HS-5 (cell line): ENCODE measurements at places on chromosomes 6 and 20.
A peak's percentile ranks its signal among the peaks of the same experiment; 100 is the strongest.

DNA sequence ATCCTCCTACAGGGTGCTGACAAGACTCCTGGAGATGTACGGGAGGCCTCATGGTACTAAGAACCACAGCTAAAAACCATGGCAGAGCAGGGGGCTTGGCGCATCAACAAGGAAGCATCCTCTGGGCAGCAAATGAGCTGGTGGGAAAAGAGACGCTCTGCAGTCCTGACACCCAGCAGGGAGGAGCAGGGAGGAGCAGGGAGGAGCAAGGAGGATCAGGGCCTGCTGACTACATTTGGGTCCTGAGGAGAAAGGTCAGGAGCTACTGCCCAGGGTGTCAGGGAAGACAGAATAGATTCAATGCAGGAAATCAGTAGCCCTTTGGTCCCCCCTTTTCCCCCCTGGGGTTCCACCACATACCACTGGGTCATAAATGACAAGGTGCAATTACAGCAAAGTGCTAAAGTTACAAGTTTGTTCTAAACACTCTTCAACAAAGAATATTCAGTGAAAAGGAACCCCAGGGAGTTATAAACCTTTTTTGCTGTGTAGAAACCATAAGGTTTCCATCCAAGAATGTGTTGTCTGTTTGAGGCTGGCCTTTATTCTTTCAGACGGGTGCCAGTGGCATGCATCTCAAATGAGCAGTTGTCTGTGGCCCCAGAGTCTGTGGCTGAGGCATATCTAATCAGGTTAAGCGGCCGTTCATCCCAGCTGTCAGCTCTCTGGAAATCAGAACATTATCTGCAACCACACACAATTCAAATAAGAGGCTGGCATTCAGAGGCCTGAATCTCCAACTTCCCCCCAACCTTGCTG is 325.0 kb downstream of the CDC5L start:
- no peak for DNase-seq

GRCh38 chr6:17015551-17016381 is 86.1 kb upstream of the STMND1 start:
- DNase-seq = no peak

- DNase-seq = no peak
These were observed 36.4 kb upstream of the MAN1A1 start for GRCh38 chr6:119385994-119386393.

DNA sequence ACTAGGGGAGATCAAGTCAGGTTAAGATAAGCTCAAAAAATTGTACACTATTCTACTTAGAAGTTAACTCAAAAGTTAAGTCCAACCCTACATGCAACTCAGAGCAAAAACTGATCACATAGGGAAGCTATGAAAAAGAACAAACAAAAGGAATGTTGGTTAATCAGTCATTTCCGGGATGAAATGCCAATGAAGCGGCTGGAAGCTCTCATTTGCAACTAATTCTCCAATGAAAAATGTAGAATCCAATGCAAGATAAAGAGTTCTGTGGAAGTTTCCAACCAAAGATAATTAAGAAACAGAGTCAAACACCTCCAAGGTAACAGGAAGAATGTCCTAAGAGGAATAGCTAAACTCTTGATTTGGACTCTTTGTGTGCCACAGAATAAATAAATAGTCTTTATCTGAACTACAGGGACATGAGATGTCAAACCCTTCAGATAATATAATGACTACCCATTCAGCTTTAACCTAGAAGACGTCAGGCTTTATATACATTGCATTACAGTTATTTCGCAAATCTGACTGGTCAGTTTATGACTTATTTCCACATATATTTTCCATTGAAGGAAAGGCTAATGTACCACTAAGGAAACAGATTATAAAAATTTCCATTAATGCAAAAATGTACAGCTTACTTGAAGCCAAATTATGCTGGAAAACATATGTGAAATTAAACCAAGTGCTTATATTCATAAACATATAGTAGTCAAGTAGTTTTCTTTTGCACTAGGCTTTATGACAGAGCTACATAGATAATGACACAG is 48.0 kb upstream of the DST start:
- peak; percentile 80 for DNase-seq

DNA sequence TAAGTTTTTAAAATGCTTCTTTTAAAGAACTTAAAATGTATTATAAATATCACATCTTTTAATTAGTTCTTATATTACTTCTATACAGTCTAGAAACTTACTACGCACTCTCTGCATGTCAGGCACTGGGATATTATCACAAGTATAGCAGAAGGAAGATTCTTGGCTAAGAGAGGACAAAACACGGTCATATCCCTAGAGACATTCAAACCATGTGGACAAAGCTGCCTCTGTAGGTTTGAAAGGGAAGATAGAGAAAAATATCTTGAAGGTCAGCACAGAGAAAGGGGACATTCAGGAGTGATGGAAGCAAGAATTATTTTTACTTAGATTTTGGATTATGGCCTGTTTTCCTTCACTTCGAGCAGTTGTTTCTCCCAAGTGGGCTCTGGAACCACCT is 64.1 kb downstream of the LRRC1 start:
- DNase-seq = no peak

- DNase-seq = no peak
These were observed 54.4 kb upstream of the SIRPG start for GRCh38 chr20:1711826-1712601.

DNA sequence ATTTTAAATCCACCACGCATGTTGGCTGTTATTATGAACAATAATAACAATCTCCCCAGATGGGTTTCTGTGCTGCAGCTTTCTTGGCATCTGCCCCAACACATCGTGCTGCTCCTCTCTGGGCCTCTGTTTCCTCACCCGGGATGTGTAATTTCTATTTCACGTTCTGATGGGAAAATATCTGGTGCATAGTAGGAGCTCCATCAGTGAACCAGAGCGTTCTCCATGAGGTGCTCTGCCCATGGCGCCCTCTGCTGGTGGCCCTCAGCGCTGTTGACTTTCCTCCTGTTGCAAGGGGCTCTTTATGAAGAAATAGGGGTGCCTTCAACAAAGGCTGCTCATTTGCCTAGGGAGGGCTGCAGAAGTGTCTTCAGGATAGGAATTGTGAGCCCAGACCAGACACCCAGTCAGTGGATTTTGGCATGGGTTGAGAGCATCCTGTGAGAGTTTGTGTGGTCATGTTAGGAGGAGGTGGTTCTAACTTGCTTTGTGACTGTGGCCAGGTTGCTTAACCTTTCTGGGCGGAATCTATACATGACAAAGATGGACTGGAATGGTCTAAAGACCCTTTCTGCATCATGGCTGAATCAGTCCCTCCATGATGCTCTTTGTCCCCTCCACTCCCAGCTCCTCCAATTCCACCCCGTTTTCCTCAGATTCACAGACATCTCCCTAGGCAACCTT is 8.1 kb downstream of the SCRT2 start:
- no peak for DNase-seq

GRCh38 chr6:30206799-30207618 is 6.2 kb downstream of the TRIM26 start:
- DNase-seq = no peak

DNA sequence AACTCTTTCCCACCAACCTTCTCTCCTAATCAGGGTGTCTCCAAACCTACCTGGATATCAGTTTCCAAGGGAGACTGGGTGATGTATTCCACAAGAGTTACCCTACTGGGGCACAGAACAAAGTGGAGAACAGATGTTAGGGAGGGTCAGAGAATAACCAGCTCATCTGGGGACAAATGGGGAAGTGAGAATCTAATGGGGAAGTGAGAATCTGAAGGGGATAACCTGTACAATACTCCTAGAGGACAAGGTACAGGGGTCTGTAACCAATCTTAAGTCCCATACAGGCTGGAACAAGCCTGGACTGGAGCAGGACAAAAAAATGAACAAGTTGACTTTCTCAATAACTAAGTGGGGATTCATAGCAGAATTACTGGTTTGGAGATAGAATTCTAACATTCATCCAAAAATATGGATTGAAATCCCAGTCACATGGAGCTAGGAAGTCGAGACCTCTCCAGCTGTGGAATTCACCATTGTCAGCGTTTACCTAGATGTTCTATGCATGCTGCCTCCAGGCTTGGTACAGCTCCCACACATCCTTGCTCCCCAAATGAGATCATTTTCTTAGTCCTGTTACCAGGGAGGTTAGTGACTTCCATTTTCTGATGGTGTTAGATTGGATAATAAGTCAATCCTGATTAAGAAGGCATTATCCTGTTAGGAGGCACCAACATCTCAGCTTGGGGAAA is 214.8 kb upstream of the MOCS1 start:
- DNase-seq = no peak

- no peak for DNase-seq
These were observed 296.1 kb downstream of the TFAP2C start for GRCh38 chr20:56925082-56925830.

DNA sequence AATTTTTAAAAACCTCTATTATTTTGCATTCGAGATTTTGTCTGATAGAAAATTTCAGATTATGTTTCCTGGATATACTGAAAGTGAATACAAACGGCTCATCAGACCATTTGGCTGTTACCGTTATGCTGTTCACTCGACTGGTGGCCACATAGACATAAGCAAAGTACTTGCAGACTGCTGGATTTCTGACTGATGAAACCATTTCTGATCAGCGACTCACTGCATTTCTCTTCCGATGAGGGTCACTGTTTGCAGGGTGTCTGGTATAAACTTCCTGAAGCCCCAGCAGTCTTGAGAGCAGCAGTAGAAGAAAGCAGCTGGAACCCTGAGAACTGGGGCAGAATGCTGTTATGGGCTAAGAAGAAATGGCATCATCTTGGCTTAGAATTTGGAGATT is 17.7 kb downstream of the SNX9 start:
- peak; percentile 44 for DNase-seq

DNA sequence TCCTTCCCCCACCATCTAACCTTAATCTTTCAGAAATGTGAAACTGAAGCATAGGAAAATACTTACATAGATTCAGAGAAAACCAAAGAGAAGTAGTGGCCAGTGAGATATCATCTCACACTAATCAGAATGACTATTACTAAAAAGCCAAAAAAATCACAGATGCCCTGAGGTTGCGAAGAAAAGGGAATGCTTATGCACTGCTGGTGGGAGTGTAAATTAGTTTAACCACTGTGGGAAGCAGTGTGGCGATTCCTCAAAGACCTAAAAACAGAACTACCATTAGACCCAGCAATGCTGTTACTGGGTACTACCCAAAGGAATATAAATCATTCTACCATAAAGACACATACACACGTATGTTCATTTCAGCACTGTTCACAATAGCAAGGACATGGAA is 9.2 kb upstream of the PREX1 start:
- DNase-seq = no peak

DNA sequence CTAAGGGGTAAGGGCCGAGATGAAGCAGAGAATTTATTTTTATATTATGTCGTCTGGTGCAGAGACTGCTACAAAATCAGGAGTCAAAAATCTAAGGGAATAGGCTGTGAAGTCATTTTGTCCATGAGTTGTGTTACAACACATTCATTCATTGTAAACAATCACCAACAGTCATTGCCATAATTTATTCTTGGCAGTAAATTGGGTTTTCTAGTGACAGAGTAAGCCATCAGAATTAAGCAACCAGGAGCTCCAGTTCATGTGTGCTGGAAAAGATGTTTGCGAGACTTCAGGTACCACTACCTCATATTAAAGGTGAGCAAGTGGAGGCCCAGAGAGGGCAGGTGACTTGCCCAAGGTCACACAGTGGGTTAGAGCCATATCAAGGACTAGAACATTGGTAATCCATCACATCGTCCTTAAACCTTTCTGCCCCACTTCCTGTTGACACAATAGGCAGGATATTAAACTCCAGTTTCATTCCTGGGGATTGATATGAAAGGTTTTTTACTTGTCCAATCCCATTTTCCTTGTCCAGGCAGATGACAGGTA is 46.0 kb downstream of the E2F3 start:
- DNase-seq = no peak

DNA sequence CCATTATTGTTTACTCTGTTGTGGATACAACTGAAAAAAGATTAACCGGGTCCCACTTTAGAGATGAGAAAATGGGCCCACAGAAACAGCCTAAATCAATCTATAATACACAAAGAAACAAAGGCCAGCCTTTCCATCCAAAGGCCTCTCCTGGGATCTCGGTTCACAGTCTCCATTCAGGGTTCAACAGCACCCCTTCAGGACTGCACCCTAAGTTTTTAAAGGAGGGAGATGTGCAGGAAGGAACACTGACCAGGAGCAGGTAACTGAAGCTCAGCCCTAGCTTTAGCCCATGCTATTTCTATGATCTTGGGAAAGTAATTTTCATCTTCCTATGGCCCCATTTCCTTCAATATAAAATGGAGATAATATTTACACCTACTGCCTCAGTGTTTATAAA is 147.7 kb downstream of the BTBD9 start:
- no peak for DNase-seq

GRCh38 chr6:110232450-110232849 is 52.2 kb downstream of the CDC40 start:
- DNase-seq = peak; percentile 53

GRCh38 chr20:52295556-52295955 is 104.0 kb upstream of the ZFP64 start:
- DNase-seq = peak; percentile 45

- DNase-seq = no peak
These were observed 237.2 kb upstream of the PRND start for GRCh38 chr20:4484379-4484997.

DNA sequence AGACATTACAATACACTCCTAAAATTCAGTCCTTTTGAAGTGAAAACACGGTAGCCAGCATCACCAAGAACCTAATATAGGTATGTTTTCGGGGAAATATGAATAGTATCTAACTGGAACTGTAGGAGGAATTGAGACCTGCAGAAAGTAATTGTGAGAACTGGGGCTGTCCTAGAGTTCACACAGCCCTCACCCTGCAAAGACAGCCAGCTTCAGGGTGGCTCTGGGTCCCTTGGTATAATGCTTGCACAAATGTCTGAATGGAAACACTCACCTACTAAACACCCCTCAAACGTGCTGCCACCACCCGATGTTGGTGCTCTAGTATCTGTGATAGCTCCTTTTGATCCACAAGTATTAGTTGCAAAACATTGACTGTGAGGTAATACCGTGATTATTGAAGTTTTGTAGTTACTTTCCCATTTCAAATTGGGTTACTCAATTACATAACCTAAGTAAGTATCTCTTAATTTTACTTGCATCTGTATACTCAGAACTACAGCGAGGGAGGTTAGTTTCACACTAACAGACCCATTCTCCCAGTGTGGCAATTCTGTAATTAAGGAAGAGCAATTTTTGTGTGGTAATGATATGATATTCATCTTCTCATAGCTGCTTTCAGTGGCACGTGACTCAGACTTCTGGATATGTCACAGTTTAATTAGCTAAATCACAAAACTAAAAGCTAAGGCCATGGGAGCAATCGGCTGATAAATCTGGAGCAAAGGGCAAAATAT is 129.5 kb downstream of the INSM1 start:
- DNase-seq = no peak

GRCh38 chr6:77466055-77466450 is 2.8 kb upstream of the HTR1B start:
- DNase-seq = no peak
